ENCODE measurements at places on chromosomes 5 and 9.
A peak's percentile ranks its signal among the peaks of the same experiment; 100 is the strongest.

- no peak for DNase-seq
These were observed 1145.0 kb downstream of the MAT2B start for GRCh38 chr5:164650427-164650826.

DNA sequence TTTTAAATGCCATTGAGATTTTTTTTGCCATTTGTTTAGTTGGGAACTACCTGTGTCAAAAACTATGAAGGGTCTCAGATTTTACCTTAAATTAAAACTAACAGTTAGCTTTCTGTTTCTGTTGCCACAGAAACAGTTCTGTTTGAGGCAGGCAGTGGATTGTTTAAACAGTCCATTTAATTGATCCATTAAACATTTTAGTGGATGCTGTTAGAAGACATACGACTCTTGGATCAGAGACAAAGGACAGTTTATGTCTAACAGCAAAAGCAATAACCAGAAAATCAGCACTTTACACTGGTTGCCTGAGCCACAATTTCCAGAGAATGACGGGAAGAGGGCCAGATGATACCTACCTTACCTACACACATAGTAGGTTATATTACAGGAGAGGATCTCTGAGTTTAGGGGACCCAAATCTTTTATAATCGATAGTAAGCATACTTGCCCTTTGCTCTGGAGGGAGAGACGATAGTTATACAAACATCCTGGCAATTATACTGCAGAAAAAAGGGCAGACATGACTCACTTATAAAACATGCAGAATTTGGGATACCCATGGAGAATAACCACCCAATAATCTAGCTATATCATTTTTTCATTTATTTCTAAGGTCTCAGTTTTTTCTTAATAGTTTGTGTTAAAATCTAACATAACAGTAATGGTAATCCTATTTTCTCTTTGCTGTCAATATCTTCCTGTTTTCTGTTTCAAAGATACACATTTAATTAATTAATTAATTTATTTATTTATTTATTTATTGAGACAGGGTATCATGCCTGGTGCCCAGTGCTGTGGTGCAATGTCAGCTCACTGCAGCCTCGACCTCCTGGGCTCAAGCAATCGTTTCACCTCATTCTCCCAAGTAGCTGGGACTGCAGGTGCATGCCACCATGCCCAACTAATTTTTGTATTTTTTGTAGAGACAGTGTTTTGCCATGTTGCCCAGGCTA is 136.7 kb upstream of the TNFAIP8 start:
- no peak for DNase-seq

GRCh38 chr5:58024151-58024550 is 435.7 kb downstream of the PLK2 start:
- no peak for DNase-seq

- DNase-seq: no peak
These were observed 79.7 kb downstream of the TSPAN17 start for GRCh38 chr5:176726746-176727527.

DNA sequence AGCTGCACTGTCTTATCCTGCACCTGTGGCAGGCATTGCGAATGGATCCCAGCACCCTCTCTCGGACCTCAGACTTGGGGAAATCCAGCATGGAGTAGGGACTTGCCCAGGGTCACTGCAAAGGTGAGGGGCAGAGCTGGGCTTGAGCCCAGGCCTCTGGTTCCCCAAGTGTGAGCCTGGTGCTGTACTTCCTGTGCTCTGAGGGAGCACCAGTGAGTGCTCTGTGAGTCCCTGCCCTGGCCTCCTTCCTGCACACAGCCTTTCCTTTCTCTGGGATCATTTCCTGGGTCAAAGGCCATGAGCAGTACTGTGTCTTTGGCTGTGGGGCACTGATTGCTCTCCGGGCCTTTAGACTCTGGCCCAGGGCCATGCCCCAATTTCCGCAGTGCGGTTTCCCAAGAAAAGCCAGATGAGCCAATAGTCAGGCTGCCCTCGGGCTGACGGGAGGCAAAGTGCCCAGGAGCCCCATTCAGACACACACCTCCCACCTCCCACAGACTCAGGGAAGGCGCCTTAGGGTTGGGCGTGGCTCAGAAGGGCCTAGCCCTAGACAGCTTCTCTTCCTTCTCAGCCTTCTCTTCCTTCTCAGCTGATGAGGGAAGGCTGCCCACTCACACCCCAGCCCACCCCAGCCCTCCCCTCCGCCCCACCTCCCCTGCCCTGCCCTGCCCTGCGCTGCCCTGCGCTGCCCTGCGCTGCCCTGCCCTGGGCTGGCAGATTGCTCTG is 23.3 kb upstream of the TRIM14 start:
- no peak for DNase-seq

GRCh38 chr9:95645992-95646391 is 129.2 kb upstream of the PTCH1 start:
- DNase-seq: peak; percentile 55

- DNase-seq: no peak
These were observed 115.9 kb downstream of the KIF4B start for GRCh38 chr5:155129513-155129880.

DNA sequence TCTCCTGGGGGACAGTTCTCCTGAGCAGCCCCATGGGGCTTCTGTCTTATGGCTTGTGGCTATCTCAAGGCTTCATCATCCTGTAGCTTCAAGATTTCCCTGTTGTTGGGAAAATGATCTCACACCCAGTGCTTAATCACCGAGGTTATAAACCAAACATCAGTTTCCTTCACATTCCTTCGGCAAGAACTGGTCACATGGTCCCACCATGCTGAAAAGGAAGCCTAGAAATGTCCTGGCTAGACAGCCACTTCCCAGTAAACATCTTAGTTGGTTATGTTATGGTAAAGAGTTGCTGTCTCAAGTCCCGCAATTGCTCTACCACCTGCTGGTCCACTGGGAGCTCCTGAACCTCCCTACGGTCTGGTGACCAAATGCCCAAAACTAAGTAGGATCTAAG is 66.0 kb downstream of the RAB3C start:
- no peak for DNase-seq
